ENCODE measurements at places on chromosomes 5 and 9.

DNA sequence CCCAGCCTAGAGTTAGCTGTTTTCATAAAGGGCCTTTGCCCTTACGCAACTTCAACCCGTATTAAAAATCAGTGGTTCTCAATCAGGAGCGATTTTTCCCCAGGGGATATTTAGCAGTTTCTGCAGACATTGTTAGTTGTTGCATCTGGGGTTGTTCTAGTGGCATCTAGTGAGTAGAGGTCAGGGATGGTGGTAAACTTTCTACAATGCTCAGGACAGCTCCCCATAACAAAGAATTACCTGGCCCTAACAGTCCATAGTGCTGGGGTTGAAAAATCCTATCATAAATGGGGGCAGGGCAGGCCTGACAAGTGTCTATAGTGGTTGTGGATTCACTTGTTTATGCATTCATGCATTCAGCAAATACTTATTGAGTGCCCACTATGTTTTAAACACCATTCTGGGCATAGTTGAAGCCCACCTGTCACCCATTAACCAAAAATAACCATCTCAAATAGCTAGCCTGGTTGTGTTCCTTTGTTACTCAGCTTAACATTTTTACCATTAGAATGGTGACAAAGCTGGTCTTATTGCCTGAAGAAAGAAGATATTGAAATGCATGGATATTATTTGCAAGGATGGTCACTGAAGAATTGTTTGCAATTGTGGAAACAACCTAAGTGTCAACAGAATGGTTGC lies 15.9 kb upstream of the FGF1 start:
- no peak for DNase-seq

DNA sequence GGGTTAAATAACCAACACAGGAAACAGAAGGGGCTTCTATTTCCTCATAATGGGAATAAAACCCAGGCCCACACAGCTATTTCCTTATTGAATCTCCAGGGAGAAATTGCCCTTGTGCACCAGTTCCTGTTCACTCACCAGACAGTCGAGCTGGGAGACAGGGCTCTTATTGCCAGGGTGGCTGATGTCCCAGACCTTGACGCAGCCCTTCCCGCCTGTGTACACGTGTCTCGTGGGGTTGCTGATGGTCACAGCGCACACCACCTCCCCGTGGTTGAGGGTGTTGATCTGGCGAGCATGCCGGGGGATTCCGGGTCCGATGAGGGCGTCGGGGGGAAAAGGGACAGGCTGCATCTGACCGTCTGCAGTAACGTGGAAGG lies 96.5 kb downstream of the TLE1 start:
- DNase-seq: no peak

DNA sequence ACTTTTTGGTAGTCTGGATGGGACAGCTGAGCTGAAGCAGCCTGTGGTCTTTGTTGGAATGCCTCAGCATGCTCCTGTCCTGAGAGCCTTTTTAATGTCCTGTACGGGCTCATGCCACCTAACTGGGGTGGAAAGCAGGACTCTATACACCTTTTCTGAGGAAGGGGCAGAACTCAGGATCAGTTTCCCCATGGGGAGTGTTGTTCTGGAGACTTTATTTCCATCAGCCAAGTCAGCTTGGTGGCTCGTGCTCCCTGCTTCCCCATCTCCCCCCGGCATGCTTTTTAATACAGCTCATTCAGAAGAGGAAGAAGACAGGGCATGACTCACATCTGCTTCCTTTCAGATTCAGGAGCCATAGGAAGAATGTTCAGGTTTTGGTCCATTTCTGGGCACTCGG lies 5.1 kb upstream of the SEPTIN8 start:
- no peak for DNase-seq

GRCh38 chr9:34572092-34572491 lies 17.4 kb downstream of the CNTFR start:
- DNase-seq: no peak

DNA sequence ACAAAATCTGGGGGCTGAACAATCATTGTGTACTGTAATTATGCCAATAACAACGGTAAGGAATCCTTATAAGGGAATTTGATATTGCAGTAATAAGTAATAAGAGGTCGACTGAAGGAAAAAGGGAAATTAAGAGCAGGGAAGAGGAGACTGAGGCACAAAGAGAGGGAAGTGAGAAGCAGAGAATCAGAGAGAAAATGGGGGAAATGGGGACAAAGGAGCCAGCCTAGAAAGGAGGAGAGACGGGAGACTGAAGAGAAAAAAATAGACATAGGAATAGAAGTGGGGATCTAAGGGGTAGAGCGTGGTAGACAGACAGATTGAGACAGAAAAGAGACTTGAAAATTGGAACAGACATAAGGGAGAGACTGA lies 518 bp upstream of the ZNF300 start:
- DNase-seq: no peak

- no peak for DNase-seq
These were observed 84.4 kb downstream of the C9orf152 start for GRCh38 chr9:110123341-110124095.

- no peak for DNase-seq
These were observed 68.9 kb downstream of the SH3RF2 start for GRCh38 chr5:146005264-146005663.

GRCh38 chr5:2742921-2743679 lies 8.4 kb downstream of the IRX2 start:
- no peak for DNase-seq

- no peak for DNase-seq
These were observed 68.3 kb downstream of the IQGAP2 start for GRCh38 chr5:76471406-76471805.

DNA sequence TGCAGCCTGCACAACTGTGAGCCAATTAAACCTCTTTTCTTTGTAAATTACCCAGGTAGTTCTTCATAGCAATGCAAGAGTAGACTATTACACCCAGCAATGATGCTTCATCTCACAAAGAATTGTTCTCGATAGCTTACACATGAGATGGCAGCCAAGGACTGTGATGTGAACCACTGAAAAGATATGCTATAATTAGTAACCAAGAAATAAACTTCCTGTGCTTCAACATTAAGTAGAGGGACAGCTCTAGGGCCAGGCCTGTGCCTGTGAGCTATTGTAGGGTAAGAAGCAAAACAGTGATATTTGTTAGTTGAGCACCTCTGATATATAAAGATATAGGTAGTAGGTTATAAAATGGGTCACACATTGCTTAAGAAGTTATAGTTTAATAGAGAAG lies 41.8 kb upstream of the DPYSL3 start:
- no peak for DNase-seq

DNA sequence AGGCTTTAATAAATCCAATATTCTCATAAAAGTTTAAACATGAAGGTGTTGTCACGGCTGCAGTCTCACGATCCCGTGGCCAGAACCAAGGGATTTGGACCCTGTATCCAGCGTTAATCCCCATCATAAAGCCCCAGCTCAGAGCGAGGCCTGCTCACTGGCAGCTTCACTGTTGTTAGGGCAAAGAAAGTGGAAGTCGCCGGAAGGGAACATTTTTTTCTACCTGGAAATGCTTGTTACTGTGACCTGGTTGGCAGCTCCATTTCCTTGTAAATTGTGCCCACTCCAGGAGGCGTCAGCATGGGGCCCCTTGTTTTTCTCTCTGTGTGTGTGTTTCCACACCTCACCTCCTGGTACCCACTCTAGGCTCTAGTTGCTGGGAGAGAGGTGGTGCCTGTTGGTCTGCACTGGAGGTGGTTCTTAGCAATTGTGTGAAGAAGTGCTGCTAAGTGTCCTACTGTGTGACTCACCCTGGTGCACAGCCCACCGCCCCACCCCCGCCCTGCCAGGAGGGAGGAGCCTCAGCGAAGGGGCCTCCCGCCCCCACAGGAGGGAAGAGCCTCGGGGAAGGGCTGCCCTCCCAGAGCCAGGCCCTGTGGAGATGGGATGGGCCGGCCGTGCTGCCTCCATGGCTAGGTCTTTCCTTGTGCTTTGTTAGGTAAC lies 105.1 kb downstream of the EHMT1 start:
- no peak for DNase-seq

DNA sequence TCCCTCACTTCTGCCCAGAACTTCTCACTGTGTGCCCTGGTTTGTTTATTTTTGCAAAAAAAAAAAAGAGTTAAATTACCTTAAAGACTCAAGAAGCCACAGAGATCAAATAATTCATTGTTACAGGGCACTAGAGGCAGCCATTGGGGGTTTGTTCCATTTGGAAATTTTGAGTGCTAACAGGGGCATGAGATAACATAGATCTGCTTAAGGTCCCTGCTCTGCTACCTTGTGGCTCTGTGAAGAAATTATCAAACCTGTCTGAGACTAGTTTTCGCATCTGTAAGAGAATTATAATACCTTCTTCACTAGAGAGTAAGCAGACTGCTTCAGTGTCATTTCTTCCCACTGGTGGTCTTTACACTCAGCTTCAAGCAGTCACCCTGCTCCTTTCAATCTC lies 394 bp downstream of the TLR4 start:
- no peak for DNase-seq

- no peak for DNase-seq
These were observed 891.4 kb upstream of the C9orf72 start for GRCh38 chr9:28464481-28465216.

- DNase-seq: peak; percentile 92
These were observed 6.3 kb downstream of the RAPGEF1 start for GRCh38 chr9:131733541-131734061.

DNA sequence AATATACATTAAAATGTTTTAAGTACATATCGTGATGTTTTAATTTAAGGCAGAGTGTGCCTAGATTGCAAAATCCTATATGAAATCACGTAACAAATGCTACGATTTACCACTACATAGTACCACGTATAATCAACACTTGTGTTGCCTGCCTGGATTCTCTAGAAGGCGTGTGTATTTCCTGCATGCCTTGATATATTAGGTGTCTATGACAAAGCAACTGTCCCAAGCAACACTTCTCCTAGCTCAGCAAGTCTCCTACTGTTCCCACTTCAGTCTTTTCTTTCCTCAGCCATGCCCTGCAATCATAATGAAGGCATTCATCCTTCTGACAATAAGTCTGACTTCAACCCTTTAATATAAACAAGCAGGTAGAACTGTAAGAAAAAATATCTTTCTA lies 89.6 kb downstream of the PTPRD start:
- no peak for DNase-seq

DNA sequence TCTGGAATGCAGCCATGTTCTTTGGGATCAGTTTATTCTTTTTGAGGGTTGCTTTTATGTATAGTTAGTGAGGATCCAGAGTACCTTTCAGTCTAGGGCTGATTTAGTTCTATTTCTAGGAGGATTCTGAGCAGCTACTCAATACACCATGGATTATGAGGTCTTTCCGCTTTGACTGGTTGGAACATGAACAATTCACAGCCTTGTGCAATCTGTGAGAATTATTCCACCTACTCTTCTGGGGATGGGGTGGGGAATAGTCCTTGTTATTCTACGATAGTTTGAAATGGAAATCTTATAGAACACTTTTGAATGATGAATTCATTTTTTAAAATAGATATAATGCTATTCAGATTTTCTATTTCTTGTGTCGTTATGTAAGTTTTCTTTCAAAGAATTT lies 212.3 kb upstream of the ARRDC3 start:
- no peak for DNase-seq

GRCh38 chr9:114008667-114009410 lies 69.3 kb downstream of the AMBP start:
- DNase-seq: no peak

GRCh38 chr5:4662756-4663155 lies 477.4 kb upstream of the ADAMTS16 start:
- DNase-seq: no peak

- DNase-seq: no peak
These were observed 30.0 kb upstream of the AOPEP start for GRCh38 chr9:94696545-94696944.

GRCh38 chr9:69805962-69806515 lies 14.6 kb upstream of the CFAP95 start:
- DNase-seq: no peak

DNA sequence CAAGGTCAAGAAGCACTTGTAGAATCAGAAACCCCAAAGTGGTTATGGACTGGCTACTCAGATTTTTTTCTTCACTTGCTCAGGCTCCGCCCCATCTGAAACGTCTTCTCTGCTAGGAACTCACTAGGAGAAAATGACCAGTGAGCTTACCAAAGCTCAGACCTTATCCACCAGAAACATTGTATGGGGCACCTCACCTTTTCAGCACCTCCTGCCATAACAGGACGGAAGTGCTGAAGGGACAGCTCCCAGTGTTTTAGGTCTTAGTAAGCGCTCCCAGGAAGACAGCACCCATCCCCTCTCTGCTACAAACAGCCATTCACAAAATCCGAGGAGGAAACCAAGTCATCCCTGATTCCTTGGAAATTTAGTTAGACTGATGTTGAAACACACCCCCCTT lies 1.2 kb upstream of the GABRA1 start:
- peak; percentile 21 for DNase-seq

- no peak for DNase-seq
These were observed 125.8 kb downstream of the ZNF354C start for GRCh38 chr5:179185941-179186411.

DNA sequence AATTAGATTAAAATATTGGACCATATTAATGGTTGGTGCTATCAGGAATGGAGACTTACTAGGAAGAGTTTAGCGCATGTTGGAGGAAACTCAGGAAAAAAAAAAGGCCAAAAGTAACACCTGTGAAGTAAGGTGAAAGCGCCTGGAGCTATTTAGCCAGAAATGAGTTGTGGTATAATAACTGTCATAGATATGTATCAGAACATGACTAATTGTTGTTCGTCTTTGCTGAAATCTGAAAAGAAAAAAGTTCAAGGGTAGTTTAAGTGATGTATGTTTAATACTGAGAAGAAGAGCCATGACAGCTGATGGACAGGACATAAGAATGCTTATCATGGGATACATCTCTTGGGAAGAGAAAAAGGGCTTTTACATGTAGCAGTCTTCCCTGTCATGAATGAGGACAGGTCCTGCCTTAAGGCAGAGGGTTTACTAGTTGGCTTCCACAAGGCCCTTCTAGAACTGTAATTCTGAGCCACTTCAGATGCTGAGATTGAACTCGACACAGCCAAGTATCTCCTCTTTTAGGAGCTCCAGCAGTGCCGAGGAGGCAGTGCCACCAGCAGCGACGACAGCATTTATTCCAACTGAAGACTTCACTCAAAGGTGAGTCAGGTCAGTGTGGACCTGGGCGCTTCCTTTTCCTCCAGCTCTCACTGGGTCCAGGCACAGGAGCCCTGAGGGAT lies 940 bp upstream of the CAMK4 start:
- DNase-seq: no peak

DNA sequence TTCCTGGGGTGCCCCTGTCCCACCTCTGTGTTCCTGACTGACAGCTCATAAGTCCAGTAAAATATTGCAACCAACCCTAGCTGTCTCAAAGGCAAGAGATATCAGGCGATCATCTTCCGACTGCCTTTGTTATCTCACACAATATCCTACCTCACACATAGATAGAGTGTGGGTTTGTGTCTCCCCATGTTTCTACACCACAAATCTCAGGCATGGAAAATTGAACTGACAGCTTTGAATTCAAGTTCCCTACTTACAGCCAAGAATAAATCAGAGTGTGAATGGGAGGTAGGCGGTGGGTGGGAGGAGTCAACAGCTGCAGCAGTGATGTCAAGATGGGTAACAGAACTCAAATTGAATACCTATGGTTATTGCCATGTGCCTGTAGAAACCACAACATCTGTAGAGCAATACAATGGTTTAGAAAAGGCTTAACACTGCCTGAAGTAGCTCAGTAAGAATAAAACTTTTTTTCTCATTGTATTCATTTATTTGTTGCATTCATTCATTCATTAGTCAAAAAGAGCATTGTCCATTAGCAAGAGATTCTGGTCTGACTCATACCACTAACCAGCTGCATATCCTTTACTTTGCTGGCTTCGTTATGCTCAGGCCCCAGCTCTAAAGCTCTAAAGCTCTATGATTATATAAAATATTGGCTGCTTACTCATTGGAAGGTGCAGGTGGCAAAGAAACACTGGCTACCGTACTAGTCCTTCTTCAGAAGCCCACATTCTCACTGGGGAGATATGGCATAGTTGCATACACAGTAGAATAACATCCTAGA lies 108.2 kb upstream of the DMAC1 start:
- peak; percentile 2 for DNase-seq

GRCh38 chr5:168580227-168580508 lies 1.0 kb upstream of the PANK3 start:
- DNase-seq: no peak

All from Jurkat, Clone E6-1 (cell line).